Upper lobe of right lung (tissue), 1 donor: ENCODE measurements at places on chromosomes 13 and 19. TPM values are rescaled to one million over a fixed set of nuclear protein-coding genes. Genes with fewer than 3 reads are reported as not detected.

GRCh38 chr19:11171144-11171543, 15.6 kb upstream of the SPC24 start:
- DNase-seq: no peak

DNA sequence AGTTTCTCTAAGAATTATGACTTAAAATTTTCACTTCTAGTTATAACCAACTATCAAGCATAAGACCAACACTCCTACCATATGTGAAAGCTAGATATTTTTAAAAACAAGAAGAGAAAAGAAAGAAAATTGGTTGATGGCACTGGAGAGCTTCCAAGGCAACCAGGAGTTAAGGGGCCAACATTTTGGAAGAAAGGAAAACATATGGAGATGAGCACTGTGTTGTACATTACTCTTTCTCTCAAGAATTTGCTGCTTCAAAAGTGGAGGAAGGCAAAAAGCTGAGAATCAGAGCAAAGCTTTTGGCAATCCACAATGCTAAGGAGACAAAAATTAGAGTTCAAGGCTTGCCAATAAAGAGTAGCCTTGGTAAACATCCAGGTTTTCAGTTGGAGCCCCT, 446.2 kb downstream of the ITGBL1 start:
- DNase-seq: no peak

- no peak for DNase-seq
These were observed 245.0 kb downstream of the MTUS2 start for GRCh38 chr13:29065142-29065541.

- no peak for DNase-seq
These were observed 624 bp downstream of the SAFB start for GRCh38 chr19:5623397-5624017.

DNA sequence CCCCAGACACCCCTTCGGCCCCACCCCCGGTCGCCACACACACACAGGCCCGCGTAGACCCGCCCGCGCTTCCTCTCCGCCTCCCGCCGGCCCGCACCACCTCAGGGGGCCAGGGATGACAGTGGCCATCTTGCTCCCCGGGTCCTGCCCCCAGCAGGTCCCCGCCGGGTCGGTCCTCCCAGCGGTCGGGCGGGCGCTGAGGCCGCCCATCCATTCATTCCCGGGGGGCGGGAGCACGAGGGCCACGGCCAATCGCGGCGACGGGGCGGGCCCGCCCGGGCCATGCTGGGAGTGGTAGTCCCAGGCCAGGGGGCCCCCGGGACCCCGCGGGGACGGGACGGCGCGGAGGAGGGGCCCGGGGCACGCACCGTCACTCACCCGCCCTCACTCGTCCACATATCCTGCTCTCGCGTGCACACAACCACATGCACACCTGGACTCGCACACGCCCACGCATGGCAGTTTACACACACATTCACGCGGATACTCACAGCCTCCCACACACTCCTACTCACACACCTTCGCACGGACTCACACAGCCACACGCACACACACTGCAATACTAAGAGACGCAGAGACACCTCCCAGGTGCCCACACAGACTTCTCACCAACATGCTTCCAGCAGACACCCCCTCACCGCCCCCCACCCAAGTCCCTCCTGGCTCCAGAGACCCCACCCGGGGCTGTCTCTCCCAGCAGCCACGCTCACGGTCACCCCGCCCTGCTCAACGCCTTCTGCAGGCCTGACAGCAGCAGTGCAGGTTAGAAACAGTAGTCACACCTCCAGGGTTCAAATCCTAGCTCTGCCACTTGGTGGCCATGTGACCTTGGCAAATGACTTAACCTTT, at the start of gene DPF1:
Gene DPF1 (minus strand): TSS at position 209 of the 849 bp plus-strand sequence. CDS start 80 bp downstream, at position 129.
- DNase-seq: no peak

Gene WDR62
- total RNA-seq: 0.93 TPM

- no peak for DNase-seq
These were observed 27.5 kb downstream of the UQCRFS1 start for GRCh38 chr19:29185427-29185826.

Gene ZNF714
- 5.9 TPM for total RNA-seq

DNA sequence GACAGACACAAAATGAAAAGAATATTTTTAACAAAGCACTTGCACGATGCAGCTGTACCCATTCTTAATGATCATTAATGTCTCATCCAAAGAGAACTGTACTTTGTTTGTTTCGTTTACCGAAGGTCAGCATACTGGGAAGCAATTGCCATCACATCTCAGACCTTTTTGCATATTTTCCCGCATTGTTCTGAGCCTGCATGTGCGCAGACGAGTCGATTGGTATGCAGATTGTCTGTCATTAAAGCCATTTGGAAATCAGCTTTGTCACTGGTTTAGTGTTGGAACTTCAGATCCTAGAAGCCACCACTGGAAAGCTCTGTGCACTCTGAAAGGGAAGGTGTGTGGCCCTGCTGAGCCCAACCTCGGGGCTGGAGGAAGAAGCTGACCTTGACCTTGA, 15.6 kb downstream of the SPACA7 start:
- no peak for DNase-seq

- peak; percentile 62 for DNase-seq
These were observed at the start of gene DACH1 for GRCh38 chr13:71867131-71867814. TSS of gene DACH1 (minus strand) at chr13:71867204.

- DNase-seq: no peak
These were observed 324.0 kb downstream of the GPC5 start for GRCh38 chr13:91722267-91722884.

Gene CEACAM7
- not detected for total RNA-seq

Gene RNF225
- total RNA-seq: 0.55 TPM

Gene ZNF223
- 5.8 TPM for total RNA-seq

Gene SIAH3
- total RNA-seq: not detected

- DNase-seq: no peak
These were observed 880 bp upstream of the C19orf12 start for GRCh38 chr19:29715701-29716581.

- DNase-seq: peak; percentile 59
These were observed 9.9 kb downstream of the PLEKHF1 start for GRCh38 chr19:29675120-29675649.

DNA sequence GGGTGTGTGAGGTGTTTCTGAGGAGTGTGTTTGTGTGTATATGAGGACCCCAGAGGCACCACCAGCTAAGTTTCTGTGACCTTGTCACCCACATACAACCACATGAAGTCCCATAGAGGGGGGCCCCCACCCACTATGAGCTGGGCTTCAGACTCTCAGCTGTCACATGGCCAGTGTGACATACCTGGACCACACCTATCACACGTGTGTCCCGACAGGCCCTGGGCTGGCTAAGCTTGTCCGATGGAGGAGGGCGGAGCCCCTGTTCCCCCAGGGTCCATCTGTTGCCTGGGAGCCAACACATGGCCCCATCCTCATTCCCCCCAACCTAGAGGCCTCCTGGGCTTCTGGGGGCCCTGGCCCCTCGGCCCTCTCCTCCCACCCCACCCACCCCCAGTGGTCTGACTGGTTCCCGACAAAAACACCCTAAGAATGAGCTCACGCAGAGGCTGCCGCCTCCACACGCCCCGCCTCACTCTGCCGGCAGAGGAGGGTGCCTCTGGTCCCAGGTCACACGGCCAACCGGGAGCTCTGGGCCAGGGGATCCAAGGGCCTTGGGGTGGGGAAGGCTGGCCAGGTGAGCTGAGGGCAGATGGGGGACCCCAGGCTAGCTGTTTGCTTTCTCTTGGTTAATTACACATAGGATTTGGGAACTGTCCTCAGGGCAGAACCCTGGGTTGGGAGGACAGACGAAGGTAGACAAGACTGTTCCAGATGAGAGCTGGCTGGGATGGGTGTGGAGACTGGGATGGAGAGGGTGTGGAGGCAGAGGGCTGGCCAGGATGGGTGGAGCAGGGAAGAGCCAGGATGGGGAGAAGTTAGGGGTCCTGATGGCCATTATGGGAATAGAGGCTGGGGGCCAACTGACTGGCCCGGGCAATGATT, 4.3 kb downstream of the KLC3 start:
- no peak for DNase-seq

DNA sequence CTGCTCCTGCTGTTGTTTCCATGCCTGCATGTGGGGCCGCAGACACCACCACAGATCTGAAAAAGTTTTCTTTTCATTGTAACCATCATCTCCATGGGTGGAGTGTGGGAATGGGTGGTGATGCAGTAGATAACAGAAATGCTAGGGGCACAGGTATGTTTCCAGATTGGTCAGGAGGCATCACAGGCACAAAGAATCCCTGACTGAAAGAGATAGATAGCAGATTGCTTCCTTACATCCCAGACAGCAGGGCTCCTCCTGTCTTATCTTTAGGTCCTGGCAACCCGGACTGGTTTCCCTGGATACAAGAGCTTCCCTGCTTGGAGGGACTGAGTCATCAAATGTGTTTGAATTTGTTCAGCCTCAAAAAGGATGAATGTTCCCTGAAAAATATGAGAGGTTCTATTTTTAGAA, 1937.6 kb downstream of the PCDH9 start:
- no peak for DNase-seq

GRCh38 chr19:15297416-15298224, 34.7 kb downstream of the BRD4 start:
- DNase-seq: peak; percentile 22

DNA sequence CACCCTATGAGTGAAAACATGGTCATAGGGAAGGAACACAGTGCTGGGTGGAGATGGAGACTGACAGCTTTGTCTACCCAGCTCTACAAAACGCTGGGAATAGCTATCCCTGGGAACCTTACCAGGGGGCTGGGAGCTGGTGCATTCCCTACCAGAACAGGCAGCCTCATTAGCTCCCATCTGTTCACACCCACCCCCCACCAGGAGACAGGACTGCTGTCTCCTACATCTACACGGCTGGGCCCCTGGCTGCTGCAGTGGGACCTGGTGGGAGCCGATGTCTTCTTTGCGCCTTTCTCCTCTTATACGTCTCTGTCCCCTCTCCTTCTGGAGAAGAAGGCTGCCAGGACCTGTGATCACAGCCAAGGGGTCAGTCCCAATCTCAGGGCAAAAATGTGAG, 90.8 kb downstream of the UQCRFS1 start:
- no peak for DNase-seq

DNA sequence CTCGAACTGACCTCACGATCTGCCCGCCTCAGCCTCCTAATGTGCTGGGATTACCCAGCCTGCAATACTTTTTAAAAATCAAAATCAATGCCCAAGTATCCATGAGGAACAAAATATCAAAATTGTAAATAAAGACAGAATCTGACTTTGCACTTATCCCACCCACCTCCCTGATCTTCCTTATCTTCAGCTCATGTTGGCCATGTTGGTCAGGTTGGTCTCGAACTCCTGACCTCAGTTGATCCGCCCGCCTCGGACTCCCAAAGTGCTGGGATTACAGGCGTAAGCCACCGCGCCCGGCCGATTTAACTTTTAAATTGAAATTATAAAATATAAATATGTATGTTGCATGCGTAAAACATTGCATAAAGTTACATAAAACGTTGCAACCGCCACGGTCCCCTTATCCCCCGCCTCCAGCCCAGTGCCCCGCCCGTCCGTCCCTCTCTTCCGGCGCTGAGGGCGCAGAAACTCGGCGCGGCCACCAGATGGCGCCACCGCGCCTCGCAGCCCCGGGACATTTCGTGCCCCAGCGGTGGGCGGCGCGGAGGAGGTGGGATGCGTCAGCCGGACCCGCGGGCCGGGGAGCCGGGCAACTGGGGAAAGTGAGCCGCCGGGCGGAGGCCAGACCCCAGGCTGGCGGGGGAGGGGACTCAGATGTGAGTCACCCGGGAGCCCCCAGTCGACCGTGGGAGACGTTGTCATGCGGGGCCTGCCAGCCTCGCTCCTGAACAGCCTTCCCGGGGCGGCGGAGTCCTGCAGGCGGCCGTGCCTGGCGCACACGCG, 1.5 kb upstream of the GADD45B start:
- DNase-seq: peak; percentile 93

GRCh38 chr13:51547425-51548176, 36.7 kb upstream of the WDFY2 start:
- DNase-seq: no peak

- no peak for DNase-seq
These were observed 531.7 kb downstream of the SLITRK1 start for GRCh38 chr13:83350569-83350968.

Gene EFNB2
- total RNA-seq: 55.1 TPM

Gene SCGB2B2
- 0.58 TPM for total RNA-seq

DNA sequence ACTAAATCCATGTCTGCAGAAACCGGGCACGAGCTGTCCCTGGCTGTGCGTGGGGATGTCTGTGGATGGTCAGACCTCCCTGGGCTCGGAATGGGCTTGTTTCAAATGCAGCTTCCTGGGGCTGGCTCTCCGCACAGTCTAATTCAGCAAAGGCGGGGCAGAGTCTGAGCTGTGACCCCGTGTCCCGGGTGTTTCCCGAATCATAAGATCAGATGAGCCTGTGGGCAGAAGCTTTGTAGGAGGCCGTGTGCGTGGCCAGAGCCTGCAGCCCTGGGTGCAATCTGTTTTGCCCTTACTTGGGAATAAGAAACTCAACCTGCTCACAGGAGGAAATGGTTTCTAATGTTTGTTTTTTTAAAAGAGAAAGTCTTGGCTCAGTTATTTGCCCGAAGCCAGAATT, 13.9 kb upstream of the GNA11 start:
- DNase-seq: no peak

DNA sequence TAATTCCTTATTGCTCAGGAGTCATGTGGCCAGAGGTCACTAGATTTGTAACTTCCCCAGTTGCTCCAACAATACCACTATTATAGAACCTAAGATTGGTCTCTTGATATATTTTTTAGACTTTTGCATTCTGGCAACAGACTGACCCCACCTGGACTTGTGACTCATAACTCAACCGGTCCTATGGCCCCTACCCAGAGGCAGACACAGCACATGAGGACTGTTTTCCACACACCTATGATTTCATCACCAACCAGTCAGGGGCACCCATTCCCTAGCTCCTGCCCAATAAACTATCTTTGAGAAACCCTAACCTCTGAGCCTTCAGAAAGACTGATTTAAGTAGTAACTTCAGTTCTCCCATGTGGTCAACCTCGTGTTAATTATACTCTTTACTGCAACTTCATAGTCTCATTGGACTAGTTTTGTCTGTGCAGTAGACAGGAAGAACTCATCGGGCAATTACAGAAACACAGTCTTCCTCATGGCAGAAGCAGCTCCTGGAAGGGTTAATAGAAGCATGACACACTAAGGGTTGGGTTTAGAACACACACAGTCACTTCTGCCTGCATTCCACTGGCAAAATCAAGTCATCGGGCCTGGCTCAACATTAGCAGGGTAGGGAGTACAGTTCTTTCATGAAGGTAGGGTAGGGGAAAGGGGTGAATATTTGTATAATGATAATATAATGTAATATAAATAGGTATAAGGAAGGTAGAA, 251.8 kb downstream of the UQCRFS1 start:
- DNase-seq: no peak

Gene CGB1
- not detected for total RNA-seq

Gene NEK5
- total RNA-seq: 0.52 TPM

GRCh38 chr13:35704331-35704730, 227.8 kb upstream of the MAB21L1 start:
- DNase-seq: no peak

Gene TSKS
- 0.43 TPM for total RNA-seq

Gene PRR12
- total RNA-seq: 30.9 TPM

Gene SHC2
- 37.8 TPM for total RNA-seq

Gene PSG7
- total RNA-seq: not detected

Gene ACOD1
- total RNA-seq: not detected

- no peak for DNase-seq
These were observed 112.1 kb upstream of the SOX1 start for GRCh38 chr13:111954661-111955411.

- DNase-seq: no peak
These were observed 131.1 kb upstream of the ZNF536 start for GRCh38 chr19:30240904-30241695.

GRCh38 chr13:110108348-110109139, 198.4 kb downstream of the COL4A1 start:
- DNase-seq: peak; percentile 86

Gene KLHL26
- 11.8 TPM for total RNA-seq

- no peak for DNase-seq
These were observed 30.1 kb downstream of the LIG4 start for GRCh38 chr13:108185223-108185622.

GRCh38 chr13:99132295-99132835, 68.3 kb upstream of the UBAC2 start:
- no peak for DNase-seq

Gene SPACA4
- 0.98 TPM for total RNA-seq
